Pons (tissue), 1 donor: ENCODE measurements at places on chromosomes 2 and 18.

DNA sequence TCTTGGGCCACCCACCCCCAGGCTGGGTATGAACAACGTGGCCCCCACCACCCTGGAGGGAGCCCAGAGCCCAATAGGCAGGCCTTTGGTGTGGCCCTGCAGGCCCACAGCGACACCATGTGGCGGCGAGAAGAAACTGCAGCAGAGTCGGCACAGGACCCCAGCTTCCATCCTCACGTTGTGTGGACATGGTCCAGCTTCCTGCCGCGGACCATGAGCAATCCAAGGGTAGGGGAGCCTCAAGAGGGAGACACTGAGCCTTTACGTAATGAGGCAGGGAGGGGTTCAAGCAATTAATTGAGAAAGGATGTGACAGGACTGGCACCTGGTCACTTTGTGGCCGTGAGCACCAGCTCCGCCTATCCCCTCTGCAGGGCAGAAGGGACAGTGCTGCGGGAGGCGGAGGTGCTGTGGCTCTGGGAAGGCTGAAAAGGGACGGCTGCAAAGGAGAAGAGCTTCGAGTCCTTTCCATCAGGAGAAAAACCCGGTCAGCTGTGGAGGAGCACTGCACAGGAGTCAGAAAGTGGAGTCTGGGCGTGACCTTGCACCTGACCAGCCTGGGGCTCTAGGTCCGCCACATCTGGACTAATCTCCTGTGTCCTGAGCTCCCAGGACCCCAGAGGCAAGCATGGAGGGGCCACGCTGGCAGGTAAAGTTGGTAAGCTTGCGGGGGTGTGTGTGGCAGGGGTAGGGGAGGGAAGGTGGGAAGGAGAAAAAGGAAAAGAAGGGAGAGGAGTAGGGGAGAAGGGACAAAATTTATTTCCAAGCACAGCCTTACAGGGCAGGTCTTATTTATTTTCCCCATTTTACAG is 44.9 kb downstream of the TMEM37 start:
- DNase-seq: peak; percentile 35

GRCh38 chr2:222609381-222609780 is 46.5 kb downstream of the FARSB start:
- no peak for DNase-seq

GRCh38 chr2:126413079-126413478 is 242.9 kb upstream of the GYPC start:
- DNase-seq: no peak

GRCh38 chr2:73028841-73029240 is 42.7 kb downstream of the SFXN5 start:
- no peak for DNase-seq

DNA sequence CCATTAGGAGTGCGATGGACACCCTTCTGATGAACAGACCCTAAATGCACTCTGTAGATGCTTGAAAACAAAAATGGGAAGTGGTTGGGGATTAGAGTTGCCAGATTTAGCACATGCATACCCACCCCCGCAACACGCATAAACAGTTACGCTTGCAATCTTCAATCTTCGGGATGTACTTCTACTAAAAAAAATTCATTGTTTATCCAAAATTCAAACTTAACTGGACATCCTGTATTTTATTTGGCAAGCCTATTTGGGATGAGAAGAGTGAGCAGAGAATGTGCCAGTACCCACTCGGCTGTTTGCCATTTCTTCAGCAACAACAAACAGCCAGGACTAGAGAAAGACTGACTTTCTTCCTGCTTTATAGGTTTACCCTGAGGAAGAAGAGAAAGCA is 18.4 kb downstream of the KIAA2012 start:
- peak; percentile 29 for DNase-seq

GRCh38 chr18:51614033-51614432 is 416.6 kb upstream of the MEX3C start:
- no peak for DNase-seq

- no peak for DNase-seq
These were observed 327.3 kb downstream of the XIRP2 start for GRCh38 chr2:167215595-167215994.

DNA sequence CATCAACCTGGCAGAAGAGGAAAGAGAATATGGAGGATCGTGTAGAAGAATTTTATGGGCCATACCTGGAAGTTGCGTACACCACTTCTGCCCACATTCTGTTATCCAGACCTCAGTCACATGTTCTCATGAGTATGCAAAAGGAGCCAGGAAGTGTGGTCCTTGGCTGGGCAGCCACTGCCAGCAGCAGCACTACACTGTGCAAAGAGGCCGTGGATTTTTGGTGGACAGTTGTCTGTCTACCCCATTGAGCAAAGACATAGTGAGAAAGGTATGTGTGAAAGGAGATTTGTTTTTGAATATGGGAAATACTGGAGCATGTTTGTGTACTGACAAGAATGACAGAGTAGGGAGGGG is 68.1 kb downstream of the SDC1 start:
- DNase-seq: no peak

GRCh38 chr2:54259413-54260240 is 3.6 kb upstream of the TSPYL6 start:
- DNase-seq: no peak

- DNase-seq: no peak
These were observed 121.6 kb downstream of the GALNT14 start for GRCh38 chr2:31016648-31017047.

- no peak for DNase-seq
These were observed 509.7 kb downstream of the TDRD15 start for GRCh38 chr2:21633466-21633865.

DNA sequence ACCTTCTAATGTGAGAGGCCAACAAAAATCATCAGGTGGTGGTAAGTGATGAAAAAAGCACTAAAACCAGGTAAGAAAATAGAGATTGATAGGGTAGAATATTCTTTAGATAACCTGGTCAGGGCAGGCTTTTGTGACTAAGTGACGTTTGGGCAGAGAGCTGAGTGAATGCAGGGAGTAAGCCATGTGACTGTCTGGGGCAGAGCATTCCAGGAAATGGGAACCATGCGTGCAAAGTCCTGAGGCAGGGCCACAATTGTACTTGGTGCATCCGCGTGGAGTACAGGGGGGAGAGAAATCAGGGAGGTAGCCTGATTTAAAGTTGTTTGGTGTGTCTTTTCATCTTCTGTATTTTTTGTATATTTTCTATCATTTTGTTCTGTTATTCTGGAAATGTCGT is 102.5 kb downstream of the LYPD6B start:
- DNase-seq: no peak

- no peak for DNase-seq
These were observed 306.1 kb downstream of the NOL4 start for GRCh38 chr18:33918571-33918970.

DNA sequence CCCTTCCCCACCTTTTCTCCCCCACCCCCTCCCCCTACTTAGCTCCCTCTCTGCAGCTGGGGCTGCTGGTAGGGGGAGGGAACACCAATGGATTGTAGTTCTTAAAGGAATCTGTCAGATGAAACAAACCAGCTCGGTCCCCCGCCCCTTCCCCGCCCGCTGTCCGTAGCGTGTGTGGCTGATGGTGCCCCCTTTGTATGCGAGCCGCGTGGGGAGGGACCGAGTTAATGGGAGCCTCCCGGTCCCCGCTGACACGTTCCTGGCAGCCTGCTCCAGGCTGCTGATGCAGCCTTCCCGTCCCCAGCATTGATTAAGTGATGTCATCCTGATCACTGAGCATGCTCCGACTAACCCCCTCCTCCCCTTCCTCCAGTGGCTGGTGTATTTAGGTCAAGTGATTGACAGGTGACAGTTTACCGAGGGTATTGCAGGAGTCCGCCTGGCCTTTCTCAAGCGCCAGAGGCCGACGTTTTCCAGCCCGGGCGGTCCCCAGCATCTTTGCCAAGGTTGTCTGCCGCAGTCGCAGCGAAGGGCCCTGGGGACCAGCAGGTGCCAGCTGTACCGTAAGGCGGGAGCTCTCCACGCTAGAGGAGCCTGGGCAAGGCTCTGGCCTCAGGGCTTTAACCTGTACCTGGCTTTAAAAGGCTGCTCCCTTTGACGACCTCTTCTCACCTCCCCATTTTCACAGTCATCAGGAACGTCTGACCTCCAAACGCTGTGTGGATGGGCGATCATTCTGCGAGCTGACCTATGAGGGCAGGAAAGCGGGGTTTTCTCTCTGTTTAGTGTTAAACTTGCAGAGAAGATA is 1.8 kb downstream of the KIF5C start:
- DNase-seq: peak; percentile 80

DNA sequence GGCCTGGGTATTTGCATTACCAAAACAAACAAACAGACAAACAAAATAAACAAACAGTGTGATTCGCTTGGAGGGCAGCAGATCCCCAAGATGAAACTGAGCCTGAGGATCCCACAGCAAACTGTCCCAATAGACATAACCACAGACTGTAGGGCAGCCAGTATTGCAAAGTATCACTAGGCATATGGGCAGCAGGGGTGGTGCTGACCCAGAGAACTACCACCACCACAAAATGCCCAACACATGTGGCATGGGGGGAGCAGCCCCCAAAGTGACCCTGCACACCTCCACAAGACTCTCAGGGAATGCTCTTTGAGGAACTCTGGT is 330.1 kb downstream of the CYRIA start:
- DNase-seq: no peak

GRCh38 chr2:203820969-203821368 is 46.6 kb upstream of the CTLA4 start:
- no peak for DNase-seq

GRCh38 chr2:150351922-150352321 is 135.5 kb downstream of the RND3 start:
- no peak for DNase-seq

DNA sequence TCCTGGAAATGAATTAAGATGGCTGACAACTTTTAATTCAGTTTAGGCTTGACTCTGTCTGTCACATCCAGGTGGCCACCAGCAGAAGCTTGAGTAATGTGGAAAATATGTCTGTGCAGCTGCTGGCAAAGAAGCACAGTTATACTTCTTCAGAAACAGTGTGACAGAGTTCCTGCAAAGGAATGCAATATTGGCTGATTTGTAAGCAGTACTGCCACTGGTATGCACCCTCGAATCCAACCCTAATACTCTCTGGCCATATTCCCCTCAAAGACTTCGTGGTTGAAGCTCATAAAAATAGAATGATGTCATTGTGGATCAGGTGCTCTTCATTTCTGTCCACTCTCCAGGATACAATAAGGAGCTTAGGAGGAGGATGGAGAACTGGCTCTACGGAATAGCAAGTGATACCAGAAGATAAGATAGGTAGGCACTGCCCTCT is 86.2 kb downstream of the METTL8 start:
- peak; percentile 11 for DNase-seq

DNA sequence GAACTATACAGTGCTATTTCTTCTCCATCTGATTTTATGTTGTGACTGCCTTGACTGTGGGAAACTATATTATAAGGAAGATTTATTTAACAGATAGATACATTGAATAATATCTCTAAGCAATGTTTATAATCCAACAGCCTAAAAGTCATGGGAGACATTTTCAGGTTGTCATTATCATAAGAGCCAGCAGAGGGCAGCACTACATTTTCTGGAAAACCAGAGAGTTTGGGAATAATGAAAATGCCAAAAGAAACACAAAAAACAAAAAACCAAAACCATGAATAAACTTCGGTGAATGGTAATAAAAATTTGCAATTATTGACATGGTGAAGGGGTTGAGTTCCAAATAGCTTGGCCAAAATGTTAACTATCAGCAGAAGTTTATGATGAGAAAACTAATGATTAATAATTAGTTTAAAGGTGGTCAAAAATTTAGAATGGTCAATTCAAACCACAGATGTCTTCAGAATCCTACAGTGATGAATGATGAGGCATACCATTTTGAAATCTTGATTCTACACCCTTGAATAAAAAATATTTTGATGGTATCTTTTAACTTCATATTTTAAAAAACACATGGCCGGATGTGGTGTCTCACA is 4.7 kb downstream of the EEF1B2 start:
- peak; percentile 56 for DNase-seq

- DNase-seq: no peak
These were observed 26.4 kb downstream of the TBC1D8 start for GRCh38 chr2:101124643-101125366.

- DNase-seq: peak; percentile 54
These were observed 29.0 kb downstream of the ANO7 start for GRCh38 chr2:241217320-241218031.

DNA sequence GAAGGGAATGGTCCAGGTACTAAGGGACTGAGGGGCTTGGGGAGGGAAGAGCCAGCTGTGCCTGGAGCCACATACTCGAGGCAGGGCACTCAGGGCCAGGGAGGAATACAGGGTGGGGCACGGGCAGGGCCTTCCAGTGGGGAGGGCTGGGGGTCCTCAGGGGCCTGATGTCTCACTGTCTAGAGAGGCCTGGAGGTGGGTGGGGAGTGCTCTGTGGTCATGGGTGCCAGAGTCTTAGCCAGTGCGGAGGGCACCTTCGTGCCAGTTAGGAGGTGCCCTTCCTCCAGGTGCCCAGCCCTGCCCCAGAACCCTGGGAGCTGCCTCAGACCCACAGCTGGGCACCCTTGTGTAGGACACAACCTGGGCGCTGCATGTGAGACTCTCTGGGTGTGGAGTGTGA is 81.2 kb downstream of the SMAD7 start:
- DNase-seq: no peak

GRCh38 chr18:8272254-8272653 is 337.0 kb upstream of the RAB12 start:
- no peak for DNase-seq

- peak; percentile 18 for DNase-seq
These were observed 46.5 kb downstream of the UNC50 start for GRCh38 chr2:98654699-98655495.

DNA sequence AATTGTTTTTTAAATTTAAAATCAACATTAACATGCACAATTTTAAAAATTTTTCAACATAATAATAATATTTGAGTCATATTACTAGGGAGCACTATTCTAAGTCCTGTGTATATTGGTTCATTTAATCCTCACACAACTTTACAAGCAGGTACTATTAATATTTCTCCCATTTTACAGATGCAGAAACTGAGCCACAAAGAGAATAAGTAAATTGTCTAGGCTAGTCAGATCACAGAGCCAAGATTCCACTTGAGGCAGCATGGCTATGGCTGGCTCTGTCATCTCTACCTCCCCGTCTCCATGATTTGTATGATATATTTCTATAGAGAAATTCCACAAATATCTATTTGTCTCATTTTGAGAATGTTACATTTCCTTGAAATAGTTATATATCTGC is 15.1 kb downstream of the CCNT2 start:
- no peak for DNase-seq

DNA sequence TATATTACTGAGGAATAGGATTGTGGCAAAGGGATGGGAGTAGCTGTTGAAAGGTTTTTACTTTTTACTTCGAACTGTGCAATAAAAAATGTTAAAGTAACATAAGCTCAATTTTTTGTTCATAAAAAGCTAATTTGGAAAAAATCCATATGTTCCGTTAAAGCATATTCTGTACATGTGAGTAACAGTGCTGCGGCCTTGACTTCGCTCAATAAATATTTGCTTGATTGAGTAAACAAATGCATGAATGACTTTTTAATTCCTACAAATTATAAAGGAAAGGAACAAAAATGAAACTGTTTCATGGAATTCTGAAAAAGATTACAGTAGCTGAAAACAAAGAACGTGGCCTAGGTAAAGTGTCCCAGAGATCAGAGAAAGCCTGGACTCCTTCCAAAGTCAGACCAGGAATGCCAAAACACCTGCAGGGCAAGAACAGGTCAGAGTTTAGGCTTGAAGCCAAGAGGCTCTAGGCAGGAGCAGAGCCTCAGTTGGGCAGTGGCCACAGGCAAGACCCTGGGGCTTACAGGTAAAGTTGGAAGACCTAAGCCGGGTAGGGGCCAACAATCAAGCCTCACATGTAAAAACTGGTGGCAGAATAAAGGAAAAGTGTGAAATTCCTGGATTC is 44.3 kb upstream of the FIGN start:
- DNase-seq: no peak
